ENCODE measurements at places on chromosomes 13 and 19.
A peak's percentile ranks its signal among the peaks of the same experiment; 100 is the strongest.

GRCh38 chr19:13817018-13817614 lies 21.9 kb downstream of the ZSWIM4 start:
- H3K27ac ChIP-seq: no peak overlapping the region
- peaks cover 22% of the 10 kb centered on the region for H3K36me3 ChIP-seq
- H3K4me1 ChIP-seq: no peaks in the 10 kb centered on the region
- no peak for DNase-seq
- no peak overlapping the region for H3K4me3 ChIP-seq
- no peaks in the 10 kb centered on the region for H3K27me3 ChIP-seq

GRCh38 chr13:30415430-30416030 lies 6.8 kb upstream of the UBE2L5 start:
- H3K27ac ChIP-seq: no peak overlapping the region
- H3K27me3 ChIP-seq: peaks cover 2% of the 10 kb centered on the region
- no peaks in the 10 kb centered on the region for H3K36me3 ChIP-seq
- H3K4me3 ChIP-seq: no peak overlapping the region

- no peak overlapping the region for H3K27ac ChIP-seq
- DNase-seq: no peak
- H3K4me3 ChIP-seq: peak overlapping the region; percentile 83
- peaks cover 14% of the 10 kb centered on the region for H3K36me3 ChIP-seq
Observed at GRCh38 chr13:80336370-80336769, 4.6 kb downstream of the SPRY2 start.

DNA sequence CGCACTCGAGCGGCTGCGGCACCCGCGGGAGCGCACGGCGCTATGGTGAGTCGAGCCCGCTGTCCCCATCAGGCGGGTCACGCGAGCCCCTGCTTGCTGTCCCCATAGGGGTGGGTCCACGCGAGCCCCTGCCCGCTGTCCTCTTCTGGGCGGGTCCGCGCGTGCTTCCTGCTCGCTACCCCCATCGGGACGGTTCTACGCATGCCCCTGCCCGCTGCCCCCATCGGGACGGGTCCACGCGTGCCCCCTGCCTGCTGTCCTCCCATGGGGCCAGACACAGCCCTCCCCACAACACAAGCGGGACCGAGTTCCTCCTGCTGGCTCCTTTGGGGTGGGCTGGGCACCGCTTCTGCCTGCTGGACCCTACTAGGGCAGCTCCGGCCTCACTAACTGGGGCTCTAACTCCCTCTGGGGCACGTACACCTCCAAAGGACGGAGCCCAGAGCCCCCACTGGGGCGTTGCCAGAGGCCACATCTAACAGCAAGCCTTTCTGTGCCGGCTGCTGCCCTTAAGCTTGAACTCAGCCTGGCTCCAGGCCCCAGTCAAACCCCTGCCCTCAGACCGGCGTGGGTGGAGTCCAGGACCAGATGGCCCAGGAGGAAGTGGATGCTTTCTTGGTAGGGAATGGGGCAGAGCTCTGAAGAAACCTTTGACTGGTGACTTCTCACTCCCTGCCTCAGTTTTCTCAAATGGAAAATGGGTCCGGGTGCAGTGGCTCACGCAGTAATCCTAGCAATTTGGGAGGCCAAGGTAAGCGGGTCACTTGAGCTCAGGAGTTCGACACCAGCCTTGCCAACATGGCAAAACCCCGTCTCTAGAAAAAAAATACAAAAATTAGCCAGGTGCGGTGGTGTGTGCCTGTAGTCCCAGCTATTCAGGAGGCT lies 722 bp downstream of the COLGALT1 start:
- peak overlapping the region; percentile 90 for H3K4me3 ChIP-seq
- peaks cover 29% of the 10 kb centered on the region for H3K4me1 ChIP-seq
- H3K27me3 ChIP-seq: peaks cover 6% of the 10 kb centered on the region
- H3K27ac ChIP-seq: no peak overlapping the region
- peaks cover 17% of the 10 kb centered on the region for H3K36me3 ChIP-seq

GRCh38 chr13:46893798-46894560 lies 2.9 kb downstream of the HTR2A start:
- no peak overlapping the region for H3K27ac ChIP-seq
- peaks cover 3% of the 10 kb centered on the region for H3K27me3 ChIP-seq
- peaks cover 4% of the 10 kb centered on the region for H3K4me1 ChIP-seq
- no peaks in the 10 kb centered on the region for H3K36me3 ChIP-seq
- peak overlapping the region; percentile 82 for H3K4me3 ChIP-seq
- peak; percentile 79 for DNase-seq

DNA sequence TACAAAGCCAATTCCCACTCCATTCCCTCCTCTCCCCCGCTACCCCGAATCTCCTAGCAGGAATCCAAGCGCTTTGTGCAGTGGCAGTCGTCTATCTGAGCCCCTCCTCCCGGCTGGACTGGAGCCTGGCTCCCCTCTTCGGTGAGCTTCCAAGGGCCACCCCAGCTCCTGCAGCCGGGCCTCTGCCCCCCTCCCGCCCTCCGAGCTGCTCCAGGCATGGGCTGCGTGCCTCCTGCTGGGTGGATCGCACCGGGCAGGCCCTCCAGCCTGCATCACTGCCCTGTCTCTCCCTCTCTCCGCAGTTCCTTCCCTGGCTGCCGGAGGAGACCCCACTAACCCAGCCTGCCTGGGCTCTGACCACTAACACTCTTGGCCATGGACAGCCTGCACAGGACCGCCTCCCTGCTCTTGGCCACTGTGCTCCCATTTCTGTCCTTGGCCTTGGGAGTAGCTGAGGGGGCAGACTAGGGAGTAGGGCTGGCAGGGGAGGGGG lies 12.9 kb upstream of the LENG8 start:
- H3K27ac ChIP-seq: peak overlapping the region; percentile 9
- DNase-seq: no peak
- peaks cover 3% of the 10 kb centered on the region for H3K27me3 ChIP-seq
- peaks cover 6% of the 10 kb centered on the region for H3K4me1 ChIP-seq
- H3K36me3 ChIP-seq: no peaks in the 10 kb centered on the region
- H3K4me3 ChIP-seq: no peak overlapping the region

GRCh38 chr19:3479177-3479833 lies 1.0 kb downstream of the SMIM24 start:
- no peak overlapping the region for H3K4me3 ChIP-seq
- no peak overlapping the region for H3K27ac ChIP-seq
- H3K27me3 ChIP-seq: peaks cover 11% of the 10 kb centered on the region
- peaks cover 3% of the 10 kb centered on the region for H3K36me3 ChIP-seq

- H3K27me3 ChIP-seq: no peaks in the 10 kb centered on the region
- H3K36me3 ChIP-seq: no peaks in the 10 kb centered on the region
- H3K4me3 ChIP-seq: no peak overlapping the region
- H3K4me1 ChIP-seq: no peaks in the 10 kb centered on the region
Observed at GRCh38 chr13:60230593-60230992, 66.9 kb upstream of the DIAPH3 start.

DNA sequence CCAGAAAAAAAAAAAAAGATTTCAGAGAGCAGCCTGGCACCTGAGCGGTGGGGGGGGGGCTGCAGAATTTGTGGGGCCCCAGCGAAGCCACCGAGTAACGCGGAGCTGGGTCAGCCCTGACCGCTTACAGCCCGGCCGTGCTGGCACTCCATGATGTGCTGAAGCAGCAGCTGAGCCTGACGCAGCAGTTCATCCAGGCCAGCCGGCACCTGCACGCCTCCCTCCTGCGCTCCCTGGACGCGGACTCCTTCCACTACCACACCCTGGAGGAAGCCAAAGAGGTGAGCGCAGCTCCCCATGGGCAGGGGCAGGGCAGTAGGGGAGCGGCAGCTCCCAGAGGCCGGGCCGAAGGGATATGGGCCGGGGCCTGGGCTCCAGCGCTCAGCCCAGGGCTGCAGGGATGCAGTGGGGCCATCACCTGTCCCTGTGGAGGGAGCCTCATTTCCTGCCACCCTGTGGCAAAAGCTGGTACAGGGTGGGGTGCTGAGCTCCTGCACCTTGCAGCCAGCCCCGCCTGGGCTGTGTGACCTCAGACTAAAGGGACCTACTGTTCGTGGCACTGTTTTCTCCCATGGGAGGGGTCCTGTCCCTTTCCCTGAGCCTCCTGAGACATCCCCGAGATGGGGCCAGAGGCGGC lies 18.3 kb downstream of the C19orf44 start:
- no peak overlapping the region for H3K4me3 ChIP-seq
- no peaks in the 10 kb centered on the region for H3K4me1 ChIP-seq
- H3K27me3 ChIP-seq: peaks cover 3% of the 10 kb centered on the region
- no peak overlapping the region for H3K27ac ChIP-seq
- no peak for DNase-seq
- peaks cover 17% of the 10 kb centered on the region for H3K36me3 ChIP-seq

DNA sequence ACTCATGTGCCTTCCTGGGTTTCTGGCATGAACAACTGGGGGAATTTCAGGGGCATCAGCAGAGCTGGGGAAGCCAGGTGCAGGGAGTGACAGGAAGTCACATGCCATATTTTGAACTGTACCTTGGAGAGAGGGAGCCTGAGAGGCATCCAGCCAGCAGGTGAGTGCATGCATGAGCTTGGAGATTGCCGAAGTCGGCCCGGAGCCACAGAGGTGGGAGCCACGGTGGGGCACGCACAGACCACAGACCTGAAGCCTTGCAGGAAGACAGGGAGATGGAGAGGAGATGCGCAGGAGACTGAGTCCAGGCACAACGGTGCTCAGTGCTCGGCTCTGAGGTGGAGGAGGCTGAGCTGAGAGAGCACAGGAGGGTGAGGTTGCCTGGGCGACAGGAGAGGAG lies 55.1 kb downstream of the CDADC1 start:
- H3K4me3 ChIP-seq: peak overlapping the region; percentile 11
- no peak overlapping the region for H3K27ac ChIP-seq
- peaks cover 12% of the 10 kb centered on the region for H3K27me3 ChIP-seq

DNA sequence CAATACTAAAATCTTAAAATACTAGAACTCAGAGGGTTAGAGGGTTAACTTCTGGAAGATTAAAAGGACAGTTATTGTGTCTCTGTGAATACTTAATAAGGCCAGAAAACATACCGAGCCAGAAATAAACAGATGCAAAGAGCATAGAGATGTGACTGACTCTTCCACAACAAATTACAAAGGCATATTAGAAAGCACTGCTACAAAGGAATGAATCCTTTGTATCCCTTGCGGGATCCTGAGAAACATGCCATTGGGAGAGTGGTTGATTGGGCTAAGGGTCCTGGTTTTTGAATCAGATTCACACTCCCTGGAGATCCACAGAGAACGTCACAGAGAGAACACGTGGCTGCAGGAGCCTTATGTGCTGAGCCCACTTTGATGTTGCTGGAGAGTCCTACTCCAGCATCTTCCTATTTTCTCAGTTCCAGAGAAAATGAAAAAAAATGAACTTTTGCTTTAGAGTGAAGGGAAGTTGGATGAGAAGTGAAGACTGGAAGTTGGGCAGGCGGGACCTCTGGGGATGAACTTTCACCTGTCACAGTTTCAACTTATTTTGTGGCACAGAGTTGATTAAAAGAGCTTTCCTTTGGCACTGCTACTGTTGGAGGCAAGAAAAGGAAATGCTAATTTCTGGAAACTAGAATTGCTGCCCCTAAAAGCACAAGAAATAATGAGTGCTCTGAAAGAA lies 309.9 kb downstream of the DCT start:
- H3K4me1 ChIP-seq: peaks cover 3% of the 10 kb centered on the region
- H3K36me3 ChIP-seq: no peaks in the 10 kb centered on the region
- DNase-seq: no peak
- H3K4me3 ChIP-seq: no peak overlapping the region
- no peaks in the 10 kb centered on the region for H3K27me3 ChIP-seq

- peak overlapping the region; percentile 98 for H3K27ac ChIP-seq
- peaks cover 89% of the 10 kb centered on the region for H3K4me1 ChIP-seq
- peak overlapping the region; percentile 80 for H3K4me3 ChIP-seq
Observed at GRCh38 chr13:110407021-110407420, 99.9 kb downstream of the COL4A2 start.

GRCh38 chr19:44356383-44357111 lies at the start of gene ZNF112:
Gene ZNF112 (minus strand): TSS chr19:44356680. CDS start chr19:44340539, 16,141 bp downstream.
- peaks cover 3% of the 10 kb centered on the region for H3K27me3 ChIP-seq
- peak within 1 kb of the TSS; percentile 75 for H3K27ac ChIP-seq
- H3K4me1 ChIP-seq: peaks cover 5% of the 10 kb centered on the region
- peak; percentile 73 for DNase-seq

- peaks cover 4% of the 10 kb centered on the region for H3K36me3 ChIP-seq
- H3K4me3 ChIP-seq: no peak overlapping the region
- H3K27me3 ChIP-seq: peaks cover 1% of the 10 kb centered on the region
- peak overlapping the region; percentile 8 for H3K27ac ChIP-seq
- no peak for DNase-seq
- peaks cover 5% of the 10 kb centered on the region for H3K4me1 ChIP-seq
Observed at GRCh38 chr19:45577111-45577905, 7.3 kb downstream of the OPA3 start.

GRCh38 chr19:10552510-10553053 lies 8.9 kb downstream of the ATG4D start:
- H3K36me3 ChIP-seq: peaks cover 8% of the 10 kb centered on the region
- H3K4me3 ChIP-seq: no peak overlapping the region
- no peak overlapping the region for H3K27ac ChIP-seq
- no peak for DNase-seq
- no peaks in the 10 kb centered on the region for H3K4me1 ChIP-seq
- no peaks in the 10 kb centered on the region for H3K27me3 ChIP-seq
